ENCODE measurements at places on chromosomes 5 and 9.

DNA sequence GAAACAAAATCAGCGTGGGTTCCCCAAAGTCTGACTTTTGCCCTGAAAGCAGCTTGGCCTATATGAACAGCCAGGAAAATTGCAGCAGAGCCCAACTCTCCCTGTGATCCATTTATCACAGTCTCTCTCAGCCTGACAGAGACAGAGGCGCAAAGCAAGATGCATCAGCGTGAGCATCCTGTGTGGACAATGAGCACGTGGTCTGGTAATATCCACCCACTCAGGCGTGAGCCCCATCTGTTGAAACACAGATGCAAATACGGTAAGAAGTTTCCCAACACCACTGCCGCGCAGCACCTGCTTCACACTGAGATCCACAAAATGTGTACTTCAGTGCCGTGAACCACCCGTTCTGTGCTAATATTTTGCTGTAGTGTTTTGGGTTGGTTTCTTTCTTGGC, 114.6 kb downstream of the MRPL36 start:
- DNase-seq = no peak

- no peak for DNase-seq
Observed at GRCh38 chr9:78997296-78997695, 574.5 kb upstream of the TLE4 start.

DNA sequence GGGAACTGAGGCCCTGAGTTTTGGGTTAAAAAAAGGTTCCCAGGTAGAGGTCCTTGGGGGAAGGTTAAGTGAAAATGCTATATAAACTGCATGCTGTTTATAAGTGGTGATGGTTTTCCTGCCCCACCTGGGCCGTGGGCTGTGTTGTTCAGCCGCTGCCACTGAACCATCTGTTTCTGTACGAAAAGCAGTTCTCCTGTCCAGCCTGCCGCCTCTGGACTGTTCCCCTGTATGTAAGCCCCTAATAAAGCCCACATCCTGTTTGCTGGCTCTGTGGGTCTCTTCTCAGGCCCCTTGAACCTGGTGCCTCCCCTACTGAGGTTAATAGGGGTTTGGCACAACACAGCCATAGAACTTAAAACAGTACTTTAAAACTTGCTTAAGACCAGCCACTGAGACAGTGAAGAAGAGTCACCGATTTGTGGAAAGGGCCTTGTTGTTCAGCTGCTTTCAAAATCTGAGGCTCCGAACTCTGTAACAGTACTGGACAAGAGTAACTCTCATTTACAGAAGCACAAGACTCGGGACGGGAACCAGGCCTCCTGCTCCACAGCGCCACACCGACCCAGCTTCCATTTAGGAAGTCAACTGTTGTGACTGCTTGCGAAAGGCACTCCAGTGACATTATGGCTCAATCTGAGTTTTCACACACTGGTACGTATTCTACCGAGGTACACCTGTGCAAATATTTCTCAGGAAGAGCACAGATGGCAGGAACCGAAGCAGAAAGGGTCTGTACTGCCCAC, 192.5 kb downstream of the CDK5RAP2 start:
- no peak for DNase-seq

DNA sequence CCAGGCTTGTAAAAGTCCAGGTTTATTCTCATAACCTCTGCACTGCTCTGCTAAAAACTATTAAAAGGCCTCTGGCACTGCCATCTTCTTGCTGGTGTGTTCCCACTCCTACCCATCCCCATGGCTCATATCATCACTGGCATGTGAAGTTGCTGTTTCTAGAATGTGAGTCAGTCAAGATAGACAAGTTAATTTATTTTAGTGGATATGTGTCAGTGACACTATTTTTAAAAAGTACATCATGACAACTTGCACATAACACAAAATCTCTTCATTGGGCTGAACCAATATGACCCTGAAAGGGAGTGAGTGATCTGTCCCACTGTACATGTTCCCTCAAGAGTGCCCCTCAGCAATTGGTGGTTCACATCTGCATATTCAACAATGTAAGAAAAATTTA, 299.7 kb downstream of the NFIB start:
- no peak for DNase-seq

DNA sequence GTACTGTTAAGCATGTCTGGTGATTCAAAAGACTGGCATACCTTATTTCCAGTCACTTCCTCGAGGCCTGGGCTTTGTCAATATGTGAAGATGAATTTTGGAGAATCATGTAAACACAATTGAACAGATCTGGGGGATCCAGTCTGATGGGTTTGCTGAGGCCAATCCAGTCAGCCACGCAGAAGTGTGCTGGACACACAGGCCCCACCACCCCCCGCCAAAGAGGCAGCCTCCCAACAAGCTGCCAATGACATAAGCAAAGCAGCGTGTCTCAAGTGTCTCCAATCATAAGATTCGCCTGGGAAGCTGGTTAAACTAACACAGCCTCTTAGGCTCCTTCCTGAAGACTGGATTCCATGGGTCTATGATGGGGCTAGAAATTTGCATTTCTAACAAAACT, 192.9 kb upstream of the KLF9 start:
- DNase-seq = no peak

GRCh38 chr5:73606206-73606753, 19.7 kb upstream of the ARHGEF28 start:
- no peak for DNase-seq

DNA sequence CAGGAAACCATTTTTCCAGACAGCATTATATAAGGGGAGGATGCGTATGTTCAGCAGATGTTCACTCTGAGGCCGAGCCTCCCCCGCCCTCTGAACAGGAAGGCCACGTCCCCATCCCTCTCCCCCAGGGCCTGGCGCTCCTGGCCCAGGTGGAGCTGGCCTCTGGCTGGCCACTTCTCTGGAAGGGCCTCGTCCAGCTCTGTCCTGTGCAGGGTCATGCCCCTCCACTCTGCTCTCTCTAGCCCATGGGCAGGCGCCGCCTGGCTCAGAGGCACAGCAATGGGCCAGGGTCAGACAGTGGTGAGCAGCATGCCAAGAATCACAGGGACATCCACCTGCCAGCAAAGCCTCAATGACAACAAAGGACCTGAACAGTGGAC, 34.2 kb downstream of the ADAMTS2 start:
- DNase-seq = no peak

GRCh38 chr5:141838326-141839014, 39.7 kb downstream of the PCDH1 start:
- DNase-seq = no peak

DNA sequence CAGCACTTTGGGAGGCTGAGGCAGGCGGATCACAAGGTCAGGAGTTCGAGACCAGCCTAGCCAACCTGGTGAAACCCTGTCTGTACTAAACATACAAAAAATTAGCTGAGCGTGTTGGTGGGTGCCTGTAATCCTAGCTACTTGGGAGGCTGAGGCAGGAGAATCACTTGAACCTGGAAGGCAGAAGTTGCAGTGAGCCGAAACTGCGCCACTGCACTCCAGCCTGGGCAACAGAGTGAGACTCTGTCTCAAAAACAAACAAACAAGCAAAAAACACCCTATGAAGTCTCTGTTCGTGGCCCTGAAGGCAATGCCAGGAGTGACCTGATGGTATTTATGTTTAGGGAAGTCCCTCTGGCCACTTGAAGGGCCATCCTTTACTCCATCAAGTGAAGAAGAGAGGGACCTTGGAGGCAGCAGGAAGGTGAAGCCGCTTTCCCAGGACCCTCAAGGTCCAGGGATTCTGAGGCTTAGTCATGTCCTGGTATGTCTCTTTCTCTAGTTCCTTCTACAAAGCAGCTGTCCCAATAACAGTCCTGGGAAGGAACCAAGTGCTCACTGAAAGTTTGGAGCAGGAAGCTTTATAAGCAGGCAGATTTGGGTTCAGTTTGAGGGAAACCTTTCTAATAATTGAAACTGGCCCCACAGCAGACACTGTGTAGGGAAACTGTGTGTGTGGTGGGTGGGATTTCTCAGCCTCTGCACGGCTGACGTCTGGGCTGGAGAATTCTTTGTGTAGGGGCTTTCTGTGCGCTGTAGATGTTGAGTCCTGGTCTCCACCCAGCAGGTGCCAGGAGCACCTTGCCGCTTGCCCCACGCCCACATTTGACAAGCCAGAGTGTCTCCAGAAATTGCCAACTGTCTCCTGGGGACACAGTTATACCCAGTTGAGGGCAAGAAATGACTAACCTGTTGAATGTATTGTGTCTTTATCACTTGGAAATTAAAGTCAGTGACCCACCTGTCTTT, 12.5 kb downstream of the PHF2 start:
- DNase-seq = no peak

DNA sequence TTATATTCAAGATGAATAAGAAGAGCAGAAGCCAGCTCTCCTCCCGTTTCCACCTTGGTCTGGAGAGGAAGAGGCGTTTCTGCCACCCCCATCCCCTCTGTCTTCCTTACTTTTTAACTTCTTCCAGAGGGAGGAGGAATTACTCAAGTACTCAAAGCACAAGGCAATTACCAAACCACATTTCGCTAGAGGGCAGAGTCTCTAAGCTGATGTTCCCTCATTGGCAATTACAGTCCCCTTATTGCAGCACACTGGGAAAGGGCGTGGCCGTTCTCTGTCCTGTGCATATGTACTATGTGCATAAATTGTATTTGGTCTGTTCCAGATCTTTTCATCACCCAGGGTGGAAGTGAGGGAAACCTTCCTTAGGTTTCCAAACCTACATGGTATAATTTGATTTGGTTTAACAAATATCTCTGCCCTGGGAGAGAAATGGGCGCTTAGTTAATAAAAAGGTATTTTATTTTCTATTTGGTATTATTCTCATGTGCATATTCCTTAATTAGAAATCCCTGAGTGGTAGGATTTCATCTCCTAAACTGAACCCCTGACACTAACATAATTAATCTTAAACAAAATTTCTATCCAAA, 29.8 kb upstream of the ALDOB start:
- DNase-seq = peak; percentile 69

DNA sequence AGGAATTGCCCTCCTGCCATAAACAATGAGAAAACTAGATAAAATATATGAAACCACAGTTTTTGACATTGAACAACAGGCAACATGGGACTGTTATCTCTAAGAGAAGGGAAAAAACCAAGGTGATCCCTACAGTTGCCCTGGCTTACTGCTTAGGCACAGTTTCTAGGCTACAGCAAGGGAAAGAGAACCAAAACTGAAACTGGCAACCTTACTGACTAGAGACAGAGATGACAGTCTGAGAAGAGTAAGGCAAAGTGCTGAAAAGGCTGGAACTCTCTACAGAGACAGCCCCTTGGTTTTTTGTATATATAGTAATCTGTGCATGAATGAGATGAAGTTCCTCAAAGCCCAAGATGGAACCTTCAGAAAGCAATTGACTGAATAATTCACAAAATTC, 36.2 kb upstream of the REEP2 start:
- no peak for DNase-seq

DNA sequence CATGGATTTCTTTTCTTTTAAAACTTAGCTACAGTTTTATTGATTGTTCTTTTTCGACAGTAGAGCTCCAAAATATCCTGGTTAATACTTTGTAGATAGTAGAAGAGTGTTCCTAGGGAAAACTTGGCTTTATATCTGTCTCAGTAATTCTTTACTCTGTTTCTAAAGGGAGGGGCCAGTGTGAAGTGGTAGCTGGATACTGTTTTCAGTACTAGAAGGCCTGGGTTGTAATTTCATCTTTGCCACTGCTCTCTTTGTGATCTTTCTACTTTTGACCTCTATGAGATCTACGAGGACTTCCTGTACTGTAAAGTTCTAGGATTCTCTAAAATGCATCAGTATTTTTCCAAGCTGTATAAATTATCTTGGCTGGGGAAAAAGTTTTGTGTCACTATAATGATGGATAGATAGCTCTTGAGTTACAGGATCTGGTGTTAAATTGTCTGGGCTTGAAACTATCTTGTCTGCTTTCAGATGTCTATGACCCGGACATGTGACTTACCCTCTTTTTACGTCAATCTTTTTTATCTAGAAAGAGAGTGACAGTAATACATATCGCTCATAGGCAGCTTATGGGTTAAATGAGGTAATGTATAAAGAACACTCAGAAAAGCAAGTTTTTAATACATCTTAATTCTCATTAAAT, 53.6 kb downstream of the PRR16 start:
- no peak for DNase-seq

GRCh38 chr9:131432597-131433301, 38.9 kb downstream of the PRRC2B start:
- no peak for DNase-seq

DNA sequence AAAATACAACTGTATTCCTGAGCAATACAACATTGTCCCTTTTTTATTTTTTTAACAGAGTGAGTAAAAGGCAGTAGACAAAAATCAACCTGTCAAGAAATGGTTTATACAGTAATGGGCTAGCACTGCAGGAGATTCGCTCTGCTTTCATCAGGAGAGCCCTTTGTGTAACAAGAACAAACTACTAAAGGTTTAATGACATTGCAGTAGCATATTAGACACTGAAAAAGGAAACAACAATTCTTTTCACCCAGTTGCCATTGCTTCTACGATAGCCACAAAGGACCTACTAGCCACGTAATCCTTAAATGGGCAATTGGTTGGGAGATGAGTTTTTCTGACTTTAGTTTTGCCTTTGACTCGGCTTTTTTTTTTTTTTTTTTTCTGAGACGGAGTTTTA, 319.8 kb upstream of the TRPM3 start:
- DNase-seq = no peak

DNA sequence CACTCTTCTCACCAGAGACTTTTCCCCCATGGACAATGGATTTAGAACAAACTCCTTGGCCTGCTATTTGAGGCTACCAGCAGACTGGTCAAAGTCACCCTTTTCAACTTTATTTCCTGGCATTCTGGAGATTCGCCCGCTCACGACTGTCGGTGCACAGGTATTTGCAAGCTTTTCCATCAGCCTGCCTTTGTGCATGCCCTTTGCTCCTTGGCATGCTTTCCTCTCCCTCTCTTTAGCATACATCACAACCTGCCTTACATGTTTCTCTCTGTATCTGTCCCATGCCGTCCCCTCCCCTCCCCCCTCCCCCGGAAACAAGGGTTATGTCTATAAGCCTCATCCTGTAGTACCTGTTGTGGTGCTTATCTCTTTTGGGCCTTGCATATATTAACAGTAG, 257.1 kb downstream of the AOPEP start:
- DNase-seq = no peak

DNA sequence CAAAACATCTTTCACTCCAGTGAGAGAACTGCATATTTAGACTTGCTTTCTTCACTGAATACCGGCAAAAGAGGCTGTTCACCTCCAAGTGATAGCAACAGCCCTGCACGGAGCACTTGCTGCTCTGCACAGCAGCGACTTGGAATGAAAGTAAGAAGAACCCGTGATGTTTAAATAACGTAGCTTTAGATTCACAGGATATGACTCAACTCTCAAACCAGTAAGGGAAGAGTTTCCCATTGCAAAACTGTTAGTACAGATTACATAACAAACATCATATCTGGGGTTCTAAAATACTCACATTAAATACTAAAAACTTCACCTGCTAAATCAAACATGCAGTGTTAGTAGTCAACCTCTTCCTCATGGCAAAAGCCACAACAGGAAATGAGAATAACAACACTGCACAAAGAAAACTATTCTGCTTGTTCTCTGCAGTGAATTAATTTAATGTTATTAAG, 203.4 kb downstream of the MCTP1 start:
- peak; percentile 89 for DNase-seq

DNA sequence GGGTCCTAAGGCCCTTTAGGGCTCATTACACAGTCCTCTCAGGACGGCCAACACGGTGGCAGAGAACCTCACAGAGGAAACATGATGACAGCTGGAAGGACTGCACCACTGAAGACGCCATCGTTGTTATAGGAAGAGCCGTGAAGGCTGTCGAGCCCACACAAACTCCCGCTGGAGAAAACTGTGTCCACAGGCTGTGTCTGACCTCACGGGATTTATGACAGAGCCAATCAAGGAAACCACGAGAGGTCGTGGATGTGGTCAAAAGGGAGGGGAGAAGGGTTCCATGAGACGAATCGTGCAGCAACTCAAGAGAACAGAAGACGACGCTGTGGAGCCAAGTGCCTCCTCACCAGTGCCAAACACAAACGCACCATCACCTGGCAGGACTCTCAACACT, 12.2 kb downstream of the QSOX2 start:
- DNase-seq = no peak

- DNase-seq = no peak
Observed at GRCh38 chr9:116550696-116551436, 136.2 kb upstream of the TRIM32 start.

Measured in common myeloid progenitor, CD34-positive (primary cell).